ENCODE measurements at places on chromosomes 6 and 20.

GRCh38 chr6:25411316-25411950 is 132.3 kb downstream of the CARMIL1 start:
- no peak for DNase-seq

DNA sequence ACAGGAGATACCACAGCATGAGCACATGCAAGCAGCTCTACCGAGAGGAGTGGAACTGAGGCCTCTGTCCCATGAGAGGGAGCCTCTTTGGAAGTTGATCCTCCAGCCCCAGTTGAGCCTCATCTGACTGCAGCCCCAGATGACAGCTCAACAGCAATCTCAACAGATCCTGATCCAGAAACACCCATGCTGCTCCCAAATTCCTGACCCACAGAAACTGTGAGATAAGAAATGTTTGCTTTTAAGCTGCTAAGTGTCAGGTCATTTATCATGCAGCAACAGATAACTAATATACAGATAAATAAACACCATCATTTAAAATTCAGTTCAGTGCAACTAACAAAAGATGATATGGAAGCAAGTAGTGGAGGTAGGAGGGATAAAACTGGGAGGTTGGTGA is 4.8 kb upstream of the ARFGEF2 start:
- no peak for DNase-seq

GRCh38 chr6:127582777-127583462 is 5.9 kb downstream of the C6orf58 start:
- no peak for DNase-seq

DNA sequence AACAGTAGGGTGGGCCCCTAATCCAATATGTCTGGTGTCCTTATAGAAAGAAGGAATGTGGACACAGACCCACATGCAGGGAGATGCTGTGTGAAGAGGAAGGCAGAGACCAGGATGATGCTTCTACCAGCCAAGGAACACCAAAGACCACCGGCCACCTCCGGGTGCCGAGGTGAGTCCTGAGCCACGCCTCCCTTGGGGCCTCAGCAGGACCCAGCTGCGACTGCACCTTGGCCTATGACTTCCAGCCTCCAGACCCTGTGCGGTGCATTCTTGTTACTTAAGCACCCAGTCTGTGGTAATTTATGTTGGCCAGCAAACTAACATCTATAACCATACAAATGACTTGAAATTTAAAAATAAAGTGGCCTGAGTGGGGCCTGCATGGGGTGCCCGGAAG is 79.5 kb upstream of the QKI start:
- DNase-seq: no peak

DNA sequence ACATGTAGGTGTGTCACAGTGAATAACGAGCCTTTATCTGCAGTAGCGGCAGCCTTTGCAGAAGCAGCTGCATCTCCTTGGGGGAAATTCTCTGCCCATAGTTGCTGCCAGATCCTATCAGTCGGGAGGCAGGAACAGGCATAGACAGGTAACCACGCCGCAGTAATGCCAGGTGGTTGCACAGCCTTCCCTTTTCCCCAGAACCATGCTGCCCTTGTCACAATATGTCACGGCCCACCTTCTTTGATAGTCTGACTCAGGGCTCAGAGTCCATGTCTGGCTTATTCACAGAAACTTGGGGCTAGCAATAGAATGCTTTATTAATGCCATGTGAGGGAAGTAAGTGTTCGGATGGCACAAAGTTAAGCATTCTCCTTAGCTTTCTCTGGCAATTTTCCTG is 76.6 kb downstream of the F13A1 start:
- DNase-seq: no peak

- peak; percentile 33 for DNase-seq
Observed at GRCh38 chr6:110053395-110054240, 75.5 kb downstream of the GPR6 start.

- peak; percentile 10 for DNase-seq
Observed at GRCh38 chr6:81997090-81997926, 244.8 kb upstream of the TENT5A start.

DNA sequence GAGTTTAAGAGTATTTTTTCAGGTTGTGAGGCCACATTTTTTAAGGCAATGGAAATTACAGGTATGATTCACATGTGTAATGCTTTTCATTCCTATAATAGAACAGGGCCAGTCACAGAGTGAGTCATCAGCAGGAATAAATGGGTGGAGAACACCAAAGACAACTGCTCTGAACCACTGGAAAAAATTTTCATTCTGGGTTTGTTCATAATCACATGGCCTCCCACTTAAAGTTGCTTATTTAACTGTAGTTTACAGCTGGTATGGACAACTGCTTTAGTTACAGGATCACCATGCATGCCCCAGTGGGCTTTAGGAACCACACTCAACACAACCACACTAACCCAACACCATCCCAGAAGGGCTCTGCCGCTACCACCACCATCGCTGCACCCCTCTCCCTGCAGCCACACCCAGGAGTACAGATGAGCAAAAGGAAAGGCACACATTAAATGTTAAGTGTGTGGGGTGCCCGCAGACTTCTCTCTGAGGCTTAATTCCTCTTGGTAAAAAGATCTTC is 107.0 kb upstream of the DST start:
- DNase-seq: no peak

DNA sequence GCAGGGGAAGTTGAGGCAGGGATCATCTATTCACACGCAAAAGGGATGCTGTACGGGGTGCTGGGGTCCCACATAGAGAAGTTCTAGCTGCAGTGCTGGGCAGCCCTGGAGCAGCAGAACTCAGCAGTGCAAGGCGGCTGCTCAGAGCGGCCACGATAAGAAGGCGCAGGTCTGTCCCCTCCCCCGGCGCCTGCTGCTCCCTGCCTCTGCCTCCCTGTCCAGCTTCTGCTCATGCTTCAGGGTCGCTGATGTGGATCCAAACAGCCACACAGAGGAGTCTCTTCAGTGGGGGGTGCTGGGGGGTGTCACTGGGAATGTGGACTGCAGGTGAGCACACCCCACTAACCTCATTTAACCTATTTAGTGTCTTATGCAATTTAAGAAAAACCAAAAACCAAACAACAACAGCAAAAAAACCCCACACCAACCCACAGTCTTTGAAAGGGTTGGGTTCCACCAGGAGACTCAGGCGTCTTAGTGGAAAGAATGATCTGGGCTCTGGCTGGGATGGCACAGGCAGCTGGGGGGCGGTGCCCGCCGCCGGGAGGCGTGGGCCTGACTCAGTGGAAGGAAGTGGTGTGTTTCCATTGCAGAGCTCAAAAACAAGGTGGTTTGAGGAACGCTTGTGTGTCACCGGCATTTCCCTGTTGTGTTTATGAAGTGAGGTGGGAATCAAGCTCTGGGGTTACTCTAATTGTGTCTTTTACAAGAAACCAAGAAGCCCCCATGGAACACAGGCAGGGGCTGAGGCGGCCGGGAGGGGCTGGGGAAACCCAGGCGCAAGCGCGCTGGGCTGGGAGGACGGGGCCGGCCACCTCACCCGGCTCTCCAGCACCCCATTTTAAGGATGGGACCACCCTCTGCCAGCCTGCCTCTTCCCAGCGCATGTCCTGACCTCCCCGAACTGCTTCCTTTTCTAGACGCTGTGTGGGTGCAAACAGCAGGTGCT is 55.1 kb downstream of the IRF4 start:
- no peak for DNase-seq

DNA sequence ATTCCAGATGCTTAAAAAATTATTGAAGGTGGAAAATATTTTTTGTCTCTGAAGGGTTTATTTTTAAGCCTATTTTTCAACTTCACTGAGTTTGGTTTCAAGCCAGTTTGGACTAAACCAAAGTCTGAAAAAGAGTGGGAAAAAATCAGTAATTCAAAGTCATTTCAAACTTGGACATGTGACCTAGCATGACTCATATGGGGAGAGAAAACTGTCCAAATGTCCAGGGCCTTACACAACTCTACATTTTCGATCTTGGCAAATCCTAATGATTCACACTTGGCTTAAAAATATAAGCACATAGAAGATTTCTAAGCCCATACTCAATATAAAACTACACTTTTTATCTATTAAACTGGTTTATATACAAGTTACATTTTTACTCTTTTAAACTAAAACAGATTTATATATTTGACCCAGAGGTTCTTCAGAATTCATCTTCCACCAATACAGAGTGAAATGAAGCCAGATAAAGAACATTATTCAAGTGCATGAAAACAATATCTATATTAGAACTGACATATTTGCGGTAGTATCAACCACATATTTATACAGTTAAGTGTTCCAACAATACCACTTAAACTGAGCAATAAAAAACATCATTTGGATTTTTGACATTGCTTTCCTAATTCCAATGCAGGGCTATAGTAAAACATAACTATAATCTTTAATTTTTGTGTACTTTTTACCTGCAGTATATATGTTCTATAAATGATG is 110.3 kb upstream of the TCF21 start:
- DNase-seq: no peak

DNA sequence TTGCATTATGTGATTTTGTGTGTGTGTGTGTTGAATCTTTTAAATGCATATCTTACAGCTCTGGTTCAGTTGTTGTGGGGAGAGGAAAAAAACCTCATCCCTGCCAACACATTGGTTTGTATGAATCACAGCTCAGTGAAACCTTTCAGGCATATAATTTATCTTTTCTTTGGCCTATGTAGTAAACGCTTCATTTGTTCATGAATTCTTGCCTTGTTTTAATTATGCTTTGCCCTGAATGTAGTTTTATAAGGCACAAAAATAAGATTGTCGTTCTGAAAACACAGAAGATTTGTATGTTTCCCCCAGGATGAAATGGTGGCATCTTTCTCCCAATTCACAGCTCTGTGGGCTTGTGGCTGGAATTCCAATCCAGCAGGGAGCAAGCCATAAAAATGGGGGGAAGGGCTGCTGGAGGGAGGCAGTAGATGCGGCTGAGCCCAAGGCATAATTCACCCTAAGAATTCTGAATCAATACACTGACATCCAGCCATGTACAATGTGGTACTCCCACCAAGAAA is 45.1 kb downstream of the BCAS1 start:
- DNase-seq: no peak

- DNase-seq: no peak
Observed at GRCh38 chr20:49594931-49595315, 27.0 kb upstream of the PTGIS start.

DNA sequence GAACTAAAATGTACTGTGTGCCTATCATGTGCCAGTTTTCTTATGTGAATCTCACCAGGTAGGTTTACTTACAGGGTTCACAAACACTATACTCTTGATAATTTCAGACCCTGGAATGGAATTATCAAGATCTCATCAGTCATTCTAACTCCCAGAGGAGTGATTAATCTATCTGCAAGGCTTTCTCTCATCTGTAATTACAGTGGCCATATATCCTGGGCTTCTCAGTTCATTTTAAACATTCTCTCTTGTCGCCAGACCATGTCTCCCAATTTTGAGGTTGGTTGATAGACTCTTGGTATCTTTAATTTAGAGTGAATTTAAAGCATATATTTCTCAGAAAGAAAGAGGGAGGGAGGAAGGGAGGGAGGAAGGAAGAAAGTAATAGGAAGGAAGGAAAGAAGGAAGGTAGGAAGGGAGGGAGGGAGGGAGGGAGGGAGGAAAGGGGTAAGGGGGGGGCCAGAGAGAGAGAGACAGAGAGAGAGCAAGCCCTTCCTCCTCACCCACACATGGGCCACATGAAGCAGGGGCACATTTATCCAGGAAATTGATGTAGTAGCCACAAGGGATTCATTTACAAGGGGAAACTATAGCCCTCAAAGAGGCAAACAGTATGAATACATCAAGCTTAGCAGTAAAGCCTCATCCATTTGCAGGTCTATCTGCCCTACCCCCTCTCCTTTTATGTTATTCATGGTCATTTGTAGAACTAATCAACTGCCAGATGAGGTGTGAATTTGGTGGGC is 25.8 kb upstream of the NRSN1 start:
- no peak for DNase-seq

GRCh38 chr20:33081411-33082154 is 2.1 kb downstream of the BPIFB4 start:
- peak; percentile 53 for DNase-seq

- DNase-seq: no peak
Observed at GRCh38 chr6:168156742-168157265, 77.8 kb upstream of the FRMD1 start.

DNA sequence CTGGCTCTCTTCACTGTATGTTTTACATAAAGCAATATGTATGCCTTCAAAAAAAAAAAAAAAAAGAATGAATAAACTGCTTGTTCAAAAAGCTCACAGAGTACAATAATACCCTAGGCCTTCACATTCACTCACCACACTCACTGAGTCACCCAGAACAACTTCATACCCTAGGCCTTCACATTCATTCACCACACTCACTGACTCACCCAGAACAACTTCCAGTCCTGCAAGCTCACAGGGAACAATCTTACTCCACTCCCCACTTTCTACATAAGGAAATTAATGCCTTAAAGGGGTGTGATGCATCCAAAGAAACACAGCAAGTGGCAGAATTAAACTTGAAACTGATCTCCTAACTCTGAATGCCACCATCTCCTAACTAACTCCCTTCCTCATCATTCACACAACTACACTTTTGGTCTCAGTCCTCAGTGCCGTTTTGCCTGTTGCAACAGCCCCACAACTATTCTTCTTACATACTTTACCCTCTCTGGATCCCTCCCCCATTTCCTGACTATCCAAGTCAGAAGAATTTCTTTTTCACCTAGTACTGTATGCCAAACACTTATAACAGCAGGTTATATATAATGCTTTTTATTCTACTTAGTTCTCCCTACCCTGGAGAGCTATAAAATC is 34.2 kb downstream of the NHSL1 start:
- no peak for DNase-seq

GRCh38 chr6:3458706-3459421 is 2.0 kb upstream of the SLC22A23 start:
- no peak for DNase-seq

GRCh38 chr6:125944434-125944816 is 12.1 kb upstream of the HINT3 start:
- peak; percentile 78 for DNase-seq

DNA sequence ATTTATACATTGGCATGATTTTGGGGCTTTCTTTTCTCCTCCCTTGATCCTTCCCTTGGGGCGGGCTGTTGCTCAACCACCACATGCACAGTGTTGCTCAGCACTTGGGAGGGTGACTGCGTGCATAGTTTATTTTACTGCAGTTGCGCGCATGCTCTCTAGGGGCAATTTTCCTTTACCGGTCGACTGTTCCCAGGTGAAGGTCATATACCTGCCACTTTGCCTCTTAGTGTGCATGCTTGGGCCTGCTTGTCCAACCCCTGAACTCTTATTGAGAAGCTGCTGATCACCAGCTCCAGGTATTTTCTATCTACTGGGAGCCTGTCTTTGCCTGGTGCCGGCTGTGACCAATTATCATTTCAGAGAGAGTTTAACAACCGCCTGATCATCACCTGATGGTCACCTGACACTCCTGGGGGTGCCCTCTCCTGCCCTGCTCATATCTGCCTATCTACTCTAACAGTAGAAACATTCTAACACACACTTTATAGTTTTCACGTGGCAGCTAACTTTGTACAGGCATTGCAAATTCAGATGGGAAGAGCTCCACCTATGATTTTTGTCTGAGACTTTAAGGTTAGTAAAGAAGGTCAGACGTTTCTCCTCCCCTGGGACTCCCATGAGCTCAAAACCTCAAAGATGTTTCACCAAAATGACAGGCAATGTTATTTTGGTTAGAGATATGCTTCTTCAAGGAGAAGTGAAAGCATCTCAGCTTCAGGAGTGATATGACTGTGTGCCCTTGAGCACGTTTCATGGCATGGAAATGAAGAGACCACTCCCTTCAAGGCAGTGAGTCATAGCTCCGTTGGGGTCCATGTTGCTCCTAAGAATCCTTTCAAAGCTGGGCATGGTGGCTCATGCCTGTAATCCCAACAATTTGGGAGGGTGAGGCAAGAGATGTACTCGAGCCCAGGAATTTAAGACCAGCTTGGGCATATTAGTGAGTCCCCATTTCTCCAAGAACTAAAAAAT is 227.5 kb upstream of the MYLIP start:
- peak; percentile 81 for DNase-seq

GRCh38 chr6:17490724-17491123 is 97.3 kb downstream of the CAP2 start:
- DNase-seq: no peak

GRCh38 chr6:130019326-130020072 is 1.1 kb downstream of the L3MBTL3 start:
- peak; percentile 29 for DNase-seq
